ENCODE measurements at places on chromosomes 11 and 22. TPM values are rescaled to one million over a fixed set of nuclear protein-coding genes. Genes with fewer than 3 reads are reported as not detected.

The SPECC1L gene
- 23.0 TPM for total RNA-seq

The MS4A4A gene
- total RNA-seq, result not detected

The CD248 gene
- 0.83 TPM for total RNA-seq

The UCP3 gene
- not detected for total RNA-seq

The LPXN gene
- total RNA-seq, result 2.2 TPM

The TUB gene
- total RNA-seq, result 16.4 TPM

The MMP13 gene
- not detected for total RNA-seq

The KLHL35 gene
- 1.2 TPM for total RNA-seq

The CNIH2 gene
- total RNA-seq, result 3.5 TPM

The SLC22A12 gene
- total RNA-seq, result not detected

The SLC17A6 gene
- not detected for total RNA-seq

The MFNG gene
- 1.3 TPM for total RNA-seq

The TMEM191B gene
- 0.66 TPM for total RNA-seq

The C11orf97 gene
- total RNA-seq, result not detected

The TSGA10IP gene
- total RNA-seq, result 4.1 TPM

The PGA3 gene
- not detected for total RNA-seq

The OR8G1 gene
- total RNA-seq, result not detected

The KRTAP5-9 gene
- total RNA-seq, result not detected

The PHOX2A gene
- 2.8 TPM for total RNA-seq

The APOA5 gene
- total RNA-seq, result 0.11 TPM

The NPAS4 gene
- not detected for total RNA-seq

The OR52I2 gene
- not detected for total RNA-seq

The NLRX1 gene
- 34.0 TPM for total RNA-seq

The ACRV1 gene
- not detected for total RNA-seq

The A4GALT gene
- 9.6 TPM for total RNA-seq

The OVOL1 gene
- total RNA-seq, result 1.4 TPM

The SLC6A5 gene
- not detected for total RNA-seq

The ZNF70 gene
- 2.3 TPM for total RNA-seq

The CCDC87 gene
- 0.67 TPM for total RNA-seq

The TRIM49 gene
- not detected for total RNA-seq

The NXPE4 gene
- total RNA-seq, result not detected

The SCARF2 gene
- total RNA-seq, result 15.0 TPM

The NAALADL1 gene
- 1.4 TPM for total RNA-seq

The TUBA8 gene
- 2.7 TPM for total RNA-seq

The POGLUT3 gene
- 17.3 TPM for total RNA-seq

The SLC37A2 gene
- total RNA-seq, result 0.73 TPM

The TRIM29 gene
- not detected for total RNA-seq

The FGF3 gene
- 0.15 TPM for total RNA-seq

The PANX3 gene
- total RNA-seq, result not detected

The SLC15A3 gene
- 2.7 TPM for total RNA-seq

The C11orf91 gene
- not detected for total RNA-seq

The GGT5 gene
- not detected for total RNA-seq

The BBOX1 gene
- not detected for total RNA-seq

The PICK1 gene
- 20.3 TPM for total RNA-seq

The RFPL1 gene
- total RNA-seq, result not detected

All from H7 (cell line).